ENCODE measurements at places on chromosomes 1 and 21.
A peak's percentile ranks its signal among the peaks of the same experiment; 100 is the strongest.

DNA sequence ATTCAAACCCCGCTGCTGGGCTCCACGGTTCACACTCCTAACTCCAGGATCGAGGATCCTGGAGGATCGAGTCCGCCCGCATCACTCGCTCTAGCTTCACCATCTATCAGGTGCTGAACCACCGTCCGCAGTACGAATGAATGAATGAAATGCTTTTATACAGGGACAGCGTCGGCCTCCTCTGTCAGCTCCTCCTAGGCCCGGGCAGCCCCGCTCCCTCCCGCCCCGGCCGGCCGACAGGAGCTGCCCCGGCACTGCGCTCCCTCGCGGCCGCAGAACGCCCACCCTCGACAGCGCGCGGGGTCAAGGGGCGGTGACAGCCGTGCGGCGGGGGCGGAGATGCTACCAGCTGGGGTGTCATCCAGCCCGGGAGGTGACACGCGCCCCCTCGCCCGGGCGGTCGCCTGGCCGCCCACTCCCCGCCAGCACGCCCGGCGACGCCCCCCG, 520 bp downstream of the ZBTB17 start:
- DNase-seq = peak; percentile 70

- no peak for DNase-seq
Observed at GRCh38 chr1:172268237-172268636, 152.2 kb upstream of the C1orf105 start.

- no peak for DNase-seq
Observed at GRCh38 chr1:199313444-199313843, 674.6 kb downstream of the PTPRC start.

DNA sequence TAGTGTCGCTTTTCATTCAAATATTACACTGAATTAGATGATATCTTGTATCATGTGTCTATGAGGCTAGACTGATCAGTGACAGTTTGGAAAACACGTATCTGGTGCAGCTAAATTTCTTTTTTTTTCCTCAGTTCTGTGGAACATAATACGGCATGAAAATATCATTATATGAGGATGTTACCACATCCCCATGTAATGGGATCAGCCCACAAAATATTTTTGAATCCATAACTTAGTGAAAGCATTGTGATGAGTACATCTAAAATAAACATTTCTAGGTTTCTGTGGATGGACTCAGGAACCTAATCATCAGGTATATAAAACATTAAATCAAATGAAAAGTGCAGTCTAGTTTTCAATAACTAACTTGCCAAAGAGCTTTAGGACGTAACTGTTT, 356.3 kb downstream of the USP25 start:
- no peak for DNase-seq

- DNase-seq = no peak
Observed at GRCh38 chr21:43861706-43862105, 3.3 kb upstream of the AGPAT3 start.

DNA sequence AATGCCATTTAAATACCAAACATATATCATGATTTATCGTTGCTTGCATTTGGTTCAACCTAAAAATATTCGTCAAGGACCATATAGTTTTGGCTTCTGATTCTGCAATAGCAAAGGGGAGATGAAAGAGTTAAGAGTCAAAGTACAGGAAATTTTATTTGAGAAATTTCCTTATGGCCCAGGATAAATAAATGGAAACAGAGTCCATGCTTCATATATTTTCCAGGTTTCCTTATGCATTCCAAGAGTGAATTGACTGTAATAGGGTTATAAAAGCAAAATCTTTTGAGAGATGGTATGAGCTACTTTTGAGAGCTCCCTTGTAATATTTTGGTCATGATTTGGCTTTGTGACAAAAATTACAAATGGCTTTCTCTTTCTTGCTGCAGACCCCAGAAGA, 140.1 kb downstream of the HMCN1 start:
- no peak for DNase-seq

GRCh38 chr1:170700842-170701615, 37.1 kb downstream of the PRRX1 start:
- DNase-seq = no peak

DNA sequence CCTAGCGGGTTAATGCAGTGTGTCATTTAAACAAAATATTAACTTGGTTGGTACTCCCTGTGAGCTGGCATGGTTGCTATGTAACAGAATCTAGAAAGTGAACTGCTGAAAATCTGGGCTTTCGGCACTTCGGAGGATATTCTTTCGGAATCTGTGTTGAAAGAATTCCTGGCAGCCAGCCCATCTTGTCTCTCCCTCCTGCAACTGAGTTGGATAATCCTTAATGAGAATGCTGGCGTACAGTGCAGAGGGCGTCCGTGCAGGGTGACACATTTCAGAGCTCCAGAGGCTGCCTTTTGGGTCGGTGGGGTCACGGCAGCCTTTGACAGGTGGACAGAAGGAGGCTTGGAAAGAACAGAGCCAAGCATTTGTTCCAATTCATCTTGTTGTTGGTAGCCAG, 3.7 kb downstream of the KAZN start:
- DNase-seq = no peak

DNA sequence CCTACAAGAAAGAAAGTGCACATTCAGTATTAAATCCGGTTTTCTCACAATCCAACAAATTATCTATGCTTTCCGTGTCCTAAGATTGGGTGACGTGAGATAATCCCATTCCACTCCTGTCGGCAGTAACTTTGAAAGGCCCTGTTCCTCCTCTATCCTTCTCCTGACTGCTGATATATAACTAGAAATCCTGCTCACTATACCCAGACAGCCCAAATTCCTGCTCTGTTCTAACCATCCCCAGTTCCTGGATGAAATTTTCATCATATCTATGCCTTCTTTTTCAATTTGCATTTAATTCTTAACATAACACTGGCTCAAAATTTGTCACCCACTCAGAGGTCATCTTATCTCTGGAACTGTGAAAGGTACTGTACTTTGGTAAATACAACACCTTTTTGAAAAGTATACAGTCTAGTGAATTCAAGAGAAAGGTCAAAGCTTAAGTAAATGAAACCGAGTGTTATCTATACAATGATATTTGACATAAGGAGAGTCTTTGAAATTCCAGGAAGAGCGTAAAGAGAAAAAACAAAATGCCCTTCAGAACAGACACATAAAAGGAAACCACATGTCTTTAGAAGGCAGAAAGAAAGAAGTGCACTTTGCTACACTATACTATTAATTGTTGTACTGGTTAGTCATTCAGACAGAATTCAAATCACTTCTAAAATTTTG, 200.5 kb upstream of the NEGR1 start:
- DNase-seq = no peak

GRCh38 chr21:44846224-44846484, 27.3 kb downstream of the PTTG1IP start:
- DNase-seq = no peak

GRCh38 chr1:177794376-177794991, 175.4 kb downstream of the SEC16B start:
- no peak for DNase-seq

- DNase-seq = no peak
Observed at GRCh38 chr1:54120698-54121481, 31.9 kb downstream of the CDCP2 start.

DNA sequence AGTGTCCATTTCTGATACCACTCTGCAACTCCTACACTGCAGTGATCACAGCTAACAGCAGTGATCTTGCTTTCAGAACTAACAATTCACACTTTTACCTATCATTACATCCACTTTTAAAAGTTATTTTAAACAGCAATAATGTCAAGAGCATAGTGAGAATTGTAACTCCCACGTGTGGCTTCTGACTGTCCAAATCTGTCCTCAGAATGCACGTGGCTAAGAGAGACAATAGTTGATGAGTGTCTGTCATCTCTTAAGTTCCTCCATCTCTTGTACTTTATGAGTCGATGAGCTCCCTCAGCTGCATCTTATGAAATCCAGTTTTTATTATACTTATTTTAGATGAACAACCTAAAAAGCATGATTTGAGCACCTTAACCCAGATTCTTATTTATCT, 16.5 kb upstream of the CFHR5 start:
- no peak for DNase-seq

GRCh38 chr1:213568929-213569815, 418.6 kb upstream of the PROX1 start:
- no peak for DNase-seq

GRCh38 chr1:102853136-102853535, 255.2 kb downstream of the COL11A1 start:
- DNase-seq = no peak

- DNase-seq = peak; percentile 55
Observed at GRCh38 chr1:160618763-160619274, 28.0 kb downstream of the SLAMF1 start.

GRCh38 chr1:234987415-234988154, 141.1 kb downstream of the TOMM20 start:
- no peak for DNase-seq

DNA sequence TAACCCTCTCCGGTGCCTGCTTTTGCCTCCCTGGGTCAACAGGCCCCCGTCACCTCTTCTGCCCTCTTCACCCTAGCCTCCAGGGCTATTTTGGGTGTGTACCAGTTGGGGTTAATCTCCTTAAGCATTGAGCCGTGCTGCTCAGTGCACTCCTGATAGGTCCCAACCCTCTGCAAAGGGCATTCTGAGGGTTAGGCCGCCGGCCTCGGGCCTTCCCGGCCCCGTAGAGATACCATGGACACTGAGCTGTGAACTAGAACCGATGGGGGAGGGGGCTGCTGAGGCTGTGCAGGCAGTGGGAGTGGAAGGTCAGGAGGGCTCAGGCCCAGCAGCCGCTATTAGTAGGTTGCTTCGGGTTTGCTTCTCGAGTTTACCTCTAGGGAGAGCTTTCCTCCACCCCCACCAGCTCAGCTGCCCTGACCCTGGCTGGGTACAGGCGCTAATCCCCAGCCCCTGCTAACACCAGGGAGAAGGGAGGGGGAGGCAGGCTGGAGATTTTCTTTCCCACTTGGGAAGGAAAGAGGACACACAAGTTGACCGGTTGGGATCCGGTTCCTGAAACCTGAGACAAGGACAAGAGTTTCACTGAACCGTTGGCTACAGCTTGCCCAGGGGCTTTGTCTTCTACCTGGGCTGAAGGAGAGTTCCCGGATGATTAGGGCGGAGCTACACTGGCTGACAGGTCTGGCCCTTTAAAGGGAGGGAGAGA, 4.8 kb downstream of the LMOD1 start:
- DNase-seq = no peak

DNA sequence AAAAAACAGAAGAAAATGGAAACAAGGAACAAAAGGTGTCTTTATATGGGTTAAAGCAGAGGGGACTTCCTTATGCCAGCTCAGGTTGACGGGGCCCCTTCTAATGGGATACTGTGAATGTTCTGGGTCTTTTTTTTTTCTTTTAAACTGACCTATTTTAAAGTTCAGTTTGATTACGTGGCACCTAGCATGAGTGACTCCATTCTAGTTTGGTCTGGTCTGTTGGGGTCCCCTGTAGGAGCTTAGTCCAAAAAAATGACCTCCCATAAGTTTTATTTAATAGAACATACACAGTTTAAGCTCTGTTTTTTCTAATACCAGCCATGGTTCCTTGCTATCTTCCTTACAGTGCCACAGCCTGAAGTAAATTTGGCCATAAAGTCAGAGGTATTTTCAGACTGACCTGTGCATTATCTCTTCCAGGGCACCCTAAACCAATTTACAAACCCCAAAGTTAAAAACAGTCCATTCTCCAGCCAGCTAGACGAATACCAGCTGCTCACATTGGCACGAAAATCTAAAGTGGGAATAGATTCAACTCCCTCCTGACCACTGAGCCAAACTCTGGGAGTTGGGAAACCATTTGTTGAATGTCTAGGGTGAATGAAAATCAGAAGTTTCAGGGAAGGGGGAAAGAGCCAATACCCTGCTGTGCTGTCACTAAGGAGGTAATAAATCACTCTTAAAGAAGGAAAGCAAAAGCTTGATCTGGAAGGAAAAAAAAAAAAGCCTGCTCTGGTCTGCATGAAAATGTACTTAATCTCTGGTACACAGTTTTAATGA, 42.4 kb downstream of the AKNAD1 start:
- DNase-seq = no peak

DNA sequence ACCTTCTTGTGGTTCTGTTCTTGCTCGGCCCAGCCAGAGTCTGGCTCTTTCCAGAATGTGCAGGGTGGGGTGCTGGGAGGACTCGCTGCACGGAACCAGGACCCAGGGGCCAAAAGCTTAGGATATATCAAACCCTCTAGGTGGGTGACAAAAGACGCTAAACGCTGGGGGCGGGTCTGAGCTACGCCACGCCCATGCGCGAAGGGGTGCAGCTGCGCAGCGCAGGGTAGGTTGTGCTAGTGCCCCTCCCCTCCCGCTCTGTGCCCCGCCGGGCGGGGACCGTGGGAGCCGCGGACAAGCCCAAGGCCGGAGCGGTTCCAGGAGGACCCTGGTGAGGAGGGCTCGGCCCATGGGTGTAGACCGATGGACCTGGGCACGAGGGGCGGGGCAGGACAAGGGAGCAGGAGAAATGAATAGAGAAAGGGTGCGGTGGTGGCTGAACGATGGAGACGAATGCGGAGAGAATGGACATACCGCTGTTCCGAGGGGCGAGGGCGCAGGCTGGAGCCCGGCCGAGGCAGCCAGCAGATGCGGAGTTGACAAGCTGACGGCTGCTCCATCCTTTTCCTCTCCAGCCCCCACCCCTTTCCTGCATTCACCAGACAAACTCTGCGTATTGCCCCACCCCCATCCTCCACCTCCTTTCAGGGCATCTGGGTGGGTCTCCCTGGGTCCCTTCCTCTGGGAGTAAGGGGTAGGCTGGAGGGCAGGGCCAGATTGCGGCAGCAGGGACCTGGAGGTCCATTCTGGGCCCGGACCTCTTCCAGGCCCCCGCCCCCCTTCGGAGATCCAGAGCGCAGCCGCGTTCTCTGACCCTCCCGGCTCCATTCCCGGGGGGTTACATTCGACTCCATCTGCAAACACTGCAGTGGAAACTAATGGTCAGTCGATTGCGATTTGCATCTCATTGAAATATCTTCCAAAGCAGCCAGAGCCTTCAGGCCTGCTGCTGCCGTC, at the start of gene RUSC1:
Gene RUSC1, plus strand, starts transcription at position 234 of the 957 bp plus-strand sequence. CDS start 880 bp downstream, outside the sequence.
- peak; percentile 86 for DNase-seq

DNA sequence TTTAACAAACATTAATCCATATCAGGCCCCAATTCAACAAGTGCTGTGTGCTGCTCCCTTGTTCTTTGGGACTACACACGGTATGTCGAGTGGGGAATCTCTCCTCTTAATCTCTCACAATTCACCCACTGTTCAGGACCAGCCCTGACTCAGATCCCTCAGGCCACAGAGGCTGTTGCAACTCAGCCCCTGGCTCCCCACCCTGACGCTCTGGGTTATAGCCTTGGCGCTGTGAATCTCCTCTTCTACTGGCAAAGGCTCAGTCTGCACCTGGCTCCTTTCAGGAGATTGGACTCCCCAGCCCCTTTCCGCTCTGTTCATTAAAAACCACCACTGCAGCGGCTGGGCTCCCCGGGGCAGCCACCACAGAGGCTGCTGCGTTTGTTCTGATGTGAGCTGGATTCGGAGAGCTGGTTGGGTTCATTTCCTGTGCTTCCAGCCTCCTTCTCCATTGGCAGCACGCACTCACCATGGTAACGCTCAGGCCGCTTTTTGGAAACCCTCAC, 13.0 kb downstream of the CAPN8 start:
- no peak for DNase-seq

DNA sequence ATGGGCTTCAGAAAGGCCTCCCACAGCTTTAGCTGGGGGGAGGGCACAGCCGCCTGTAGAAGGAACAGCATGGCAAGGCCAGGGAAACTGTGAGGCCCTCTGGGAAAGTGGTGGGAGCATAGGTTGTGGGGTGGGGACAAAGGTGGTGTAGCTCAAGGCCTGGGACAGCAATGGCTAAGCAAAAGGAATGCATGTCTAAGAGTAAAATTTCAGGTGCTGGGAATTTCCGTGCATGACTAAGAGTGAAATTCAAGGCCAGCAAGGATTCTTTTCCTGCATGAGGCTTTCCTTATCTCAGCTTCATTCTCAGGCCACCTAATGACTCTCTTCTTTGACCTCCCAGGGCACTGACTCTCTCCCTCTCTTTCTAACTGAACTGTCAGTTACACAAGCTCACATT, 86.5 kb upstream of the WNT4 start:
- no peak for DNase-seq

- no peak for DNase-seq
Observed at GRCh38 chr21:41699311-41699710, 67.5 kb downstream of the RIPK4 start.

All from CD4-positive, alpha-beta T cell treated with Interleukin-17A for 4 hours (primary cell).